Posterior vena cava (tissue), 2 donors: ENCODE measurements at places on chromosomes 13 and 19. TPM values are rescaled to one million over a fixed set of nuclear protein-coding genes. Genes with fewer than 3 reads are reported as not detected.

Gene MCF2L
- 28.6 TPM for total RNA-seq

Gene TRAPPC6A
- 6.5 TPM for total RNA-seq

Gene ZNF331
- total RNA-seq, result 45.7 TPM

Gene ATP8B3
- total RNA-seq, result 2.0 TPM

Gene CEBPG
- 41.3 TPM for total RNA-seq

Gene NXNL1
- total RNA-seq, result not detected

Gene CRTC1
- 9.3 TPM for total RNA-seq

Gene RASA3
- 28.8 TPM for total RNA-seq

Gene OSCAR
- total RNA-seq, result 5.0 TPM

Gene PRODH2
- not detected for total RNA-seq

Gene CCDC8
- 11.7 TPM for total RNA-seq

Gene RPS19
- total RNA-seq, result 1,008 TPM

Gene JSRP1
- total RNA-seq, result not detected
